ENCODE measurements at places on chromosomes 16 and 17.

GRCh38 chr16:65547772-65548446 lies 426.0 kb upstream of the CDH11 start:
- DNase-seq: no peak

- DNase-seq: no peak
These were observed 20.3 kb upstream of the GLIS2 start for GRCh38 chr16:4295581-4295980.

DNA sequence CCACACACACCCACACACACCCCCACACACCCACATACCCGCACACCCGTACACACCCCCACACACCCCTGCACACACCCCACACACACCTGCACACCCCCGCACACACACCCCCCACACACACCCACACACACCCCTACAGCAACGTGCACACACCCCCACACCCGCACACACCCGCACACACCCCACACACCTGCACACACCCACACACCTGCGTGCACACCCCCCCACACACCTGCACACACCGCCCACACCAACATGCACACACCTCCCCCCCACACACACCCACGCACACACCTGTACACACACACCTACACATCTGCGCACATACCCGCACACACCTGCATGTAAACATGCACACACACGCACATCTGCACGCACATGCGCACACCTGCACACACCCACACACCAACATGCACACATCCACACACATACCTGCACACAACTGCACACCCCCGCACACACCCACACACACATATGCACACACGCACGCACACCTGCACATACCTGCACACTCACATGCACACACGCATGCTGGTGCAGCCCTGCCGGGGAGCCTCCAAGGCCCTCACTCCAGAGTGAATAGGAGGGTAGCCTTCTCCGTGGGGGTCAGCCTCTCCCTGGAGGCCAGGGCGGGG lies 7.5 kb downstream of the ASPSCR1 start:
- DNase-seq: no peak

GRCh38 chr17:11511696-11512095 lies 86.6 kb upstream of the DNAH9 start:
- no peak for DNase-seq

GRCh38 chr16:65788434-65789140 lies 577.9 kb upstream of the CDH5 start:
- no peak for DNase-seq

GRCh38 chr17:79661292-79662041 lies 50.6 kb upstream of the RBFOX3 start:
- no peak for DNase-seq

DNA sequence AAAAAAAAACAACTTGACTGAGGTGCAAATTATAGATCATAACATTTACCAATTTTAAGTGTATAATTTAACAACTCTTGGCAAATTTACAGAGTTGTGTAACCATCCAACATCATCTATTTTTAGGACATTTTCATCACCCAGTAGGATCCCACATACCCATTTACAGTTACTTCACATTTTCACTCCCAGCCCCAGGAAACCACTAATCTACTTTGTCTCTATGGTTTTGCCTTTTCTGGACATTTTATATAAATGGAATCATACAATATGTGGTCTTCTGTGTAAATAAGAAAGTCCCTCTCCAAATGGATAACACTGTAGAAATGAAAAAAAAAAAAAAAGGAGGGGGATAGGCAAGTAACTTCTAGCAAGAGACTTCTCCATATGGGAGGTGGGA lies 26.1 kb upstream of the XYLT1 start:
- DNase-seq: no peak

- DNase-seq: no peak
These were observed 5.8 kb upstream of the SETD6 start for GRCh38 chr16:58509256-58510096.

GRCh38 chr16:65671071-65671470 lies 549.2 kb upstream of the CDH11 start:
- no peak for DNase-seq

GRCh38 chr17:81034168-81034777 lies 678 bp upstream of the BAIAP2 start:
- no peak for DNase-seq

GRCh38 chr16:75267631-75268264 lies 16.3 kb upstream of the BCAR1 start:
- DNase-seq: peak; percentile 44

GRCh38 chr17:76593384-76593826 lies 7.7 kb upstream of the ST6GALNAC2 start:
- DNase-seq: no peak

GRCh38 chr17:19800571-19800970 lies 52.5 kb upstream of the ALDH3A1 start:
- DNase-seq: no peak

- DNase-seq: no peak
These were observed 13.0 kb downstream of the ALOX15B start for GRCh38 chr17:8051831-8052230.

DNA sequence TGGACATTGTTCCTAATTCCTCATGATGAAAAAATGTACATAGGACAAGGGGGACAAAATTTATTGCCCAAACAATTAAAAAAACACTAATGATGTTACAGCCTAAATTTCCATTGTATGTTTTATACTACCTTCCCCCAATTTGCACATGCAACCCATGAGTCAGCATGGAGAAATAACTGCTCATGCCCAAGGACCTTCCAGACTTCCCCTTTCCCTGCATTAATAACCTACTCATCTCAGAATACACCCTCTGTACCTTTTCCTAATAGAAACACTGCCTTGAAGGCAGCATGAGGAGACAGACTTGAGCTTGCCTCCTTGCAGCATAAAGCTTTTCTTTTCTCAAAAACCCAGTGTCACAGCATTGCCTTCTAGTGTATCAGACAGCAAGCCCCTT lies 2402.8 kb downstream of the TP53TG3F start:
- no peak for DNase-seq

- peak; percentile 50 for DNase-seq
These were observed at the start of gene SRCIN1 for GRCh38 chr17:38605841-38606645. Gene SRCIN1 (minus strand): TSS chr17:38605952. CDS start chr17:38605705, 247 bp downstream.

- DNase-seq: peak; percentile 56
These were observed 31.7 kb downstream of the OSBPL7 start for GRCh38 chr17:47789611-47790561.

All from NCI-H1105 treated with DMSO at 0.1 percent for 48 hours (cell line).